ENCODE measurements at places on chromosomes 5 and 9. TPM values are rescaled to one million over a fixed set of nuclear protein-coding genes. Genes with fewer than 3 reads are reported as not detected.

The MARCHF11 gene
- not detected for total RNA-seq

The BAAT gene
- total RNA-seq, result 8.9 TPM

The CMYA5 gene
- total RNA-seq, result 1.5 TPM

The EDIL3 gene
- total RNA-seq, result 226 TPM

The DELE1 gene
- total RNA-seq, result 37.6 TPM

- no peaks in the 10 kb centered on the region for H3K36me3 ChIP-seq
- peaks cover 45% of the 10 kb centered on the region for H3K4me1 ChIP-seq
- no peaks in the 10 kb centered on the region for H3K27me3 ChIP-seq
Observed at GRCh38 chr5:140220698-140221064, 45.7 kb downstream of the CYSTM1 start.

GRCh38 chr5:97231025-97231636 lies 48.1 kb upstream of the RIOK2 start:
- H3K27ac ChIP-seq, result no peak overlapping the region
- H3K4me3 ChIP-seq, result no peak overlapping the region
- H3K27me3 ChIP-seq, result no peaks in the 10 kb centered on the region
- peak; percentile 58 for DNase-seq
- no peaks in the 10 kb centered on the region for H3K36me3 ChIP-seq

DNA sequence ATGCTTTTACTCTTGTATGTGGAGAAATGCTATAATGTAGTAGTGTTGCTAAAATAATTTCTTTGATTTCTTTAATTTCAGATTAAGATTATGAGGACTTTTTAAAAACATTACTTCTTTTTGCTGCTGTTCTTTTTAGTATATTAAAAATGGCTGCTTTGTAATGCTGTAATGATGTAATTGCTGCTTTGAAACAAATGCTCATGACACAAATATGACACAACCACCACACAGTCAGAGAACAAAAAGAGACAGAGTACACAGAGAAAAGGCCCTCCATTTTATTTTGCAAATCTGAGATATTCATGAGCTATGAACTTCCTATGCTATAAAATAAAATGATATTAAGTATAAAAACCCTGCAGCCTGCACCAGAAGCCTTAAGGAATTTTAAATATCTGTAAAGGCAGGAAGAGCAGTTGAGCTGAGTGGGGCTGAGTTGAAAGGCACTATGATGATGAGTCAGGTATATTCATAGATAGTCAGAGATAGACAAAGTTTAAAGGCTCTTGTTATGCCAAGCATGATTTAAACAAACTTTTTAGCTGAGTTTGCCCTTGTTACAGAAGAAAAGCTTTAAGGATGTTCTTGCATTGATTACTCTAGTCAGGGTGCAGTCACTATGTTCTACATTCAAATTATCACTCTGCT lies 5.1 kb upstream of the POU5F2 start:
- H3K27me3 ChIP-seq, result no peaks in the 10 kb centered on the region
- peak; percentile 51 for DNase-seq
- peak overlapping the region; percentile 8 for H3K27ac ChIP-seq
- no peaks in the 10 kb centered on the region for H3K36me3 ChIP-seq
- no peak overlapping the region for H3K4me3 ChIP-seq
- peaks cover 4% of the 10 kb centered on the region for H3K4me1 ChIP-seq

DNA sequence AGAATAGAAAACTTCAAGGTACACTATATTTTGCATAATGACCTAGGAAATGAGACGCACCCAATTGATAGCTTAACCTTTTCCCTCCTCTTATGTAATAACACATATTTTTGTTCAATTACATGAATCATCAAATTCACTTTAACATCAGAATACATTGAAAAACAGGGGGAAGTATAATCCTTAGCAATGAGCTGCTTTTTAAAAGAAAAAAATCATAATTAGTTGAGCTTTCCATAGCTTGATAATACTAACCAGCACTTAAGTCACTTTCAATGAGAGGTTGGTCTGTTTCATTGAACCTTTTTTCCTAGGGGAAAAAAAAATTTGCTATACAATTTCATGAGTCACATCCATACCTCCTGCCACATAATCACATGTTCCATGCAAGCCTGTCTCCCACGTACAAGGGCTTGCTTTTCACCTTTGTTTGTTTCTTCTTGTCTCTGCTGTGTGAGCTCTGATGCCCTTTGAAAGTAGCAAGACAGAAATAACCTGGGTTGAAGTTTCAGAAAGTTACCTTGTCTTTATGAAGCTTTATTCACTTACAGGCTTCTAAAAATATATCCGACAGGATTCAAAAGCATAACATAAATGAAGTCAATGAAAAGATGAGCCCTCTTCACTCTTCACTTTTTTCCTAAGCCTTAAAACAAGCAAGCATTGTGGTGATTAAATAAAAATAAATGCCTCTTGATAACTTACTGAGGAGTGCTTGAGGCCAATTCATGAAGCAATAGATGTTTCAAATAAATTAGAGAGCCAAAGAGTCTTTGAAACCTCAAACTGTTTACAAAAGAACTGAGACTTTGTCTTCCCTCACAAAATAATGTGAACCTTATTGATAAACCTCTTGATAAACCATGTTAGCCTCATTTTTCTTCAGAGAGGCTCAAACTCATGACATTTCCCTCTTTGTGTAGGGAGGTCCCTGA lies 108.5 kb downstream of the FEM1C start:
- H3K4me3 ChIP-seq, result no peak overlapping the region
- no peak for DNase-seq
- H3K36me3 ChIP-seq, result no peaks in the 10 kb centered on the region
- H3K27me3 ChIP-seq, result no peaks in the 10 kb centered on the region
- H3K27ac ChIP-seq, result no peak overlapping the region
- no peaks in the 10 kb centered on the region for H3K4me1 ChIP-seq

DNA sequence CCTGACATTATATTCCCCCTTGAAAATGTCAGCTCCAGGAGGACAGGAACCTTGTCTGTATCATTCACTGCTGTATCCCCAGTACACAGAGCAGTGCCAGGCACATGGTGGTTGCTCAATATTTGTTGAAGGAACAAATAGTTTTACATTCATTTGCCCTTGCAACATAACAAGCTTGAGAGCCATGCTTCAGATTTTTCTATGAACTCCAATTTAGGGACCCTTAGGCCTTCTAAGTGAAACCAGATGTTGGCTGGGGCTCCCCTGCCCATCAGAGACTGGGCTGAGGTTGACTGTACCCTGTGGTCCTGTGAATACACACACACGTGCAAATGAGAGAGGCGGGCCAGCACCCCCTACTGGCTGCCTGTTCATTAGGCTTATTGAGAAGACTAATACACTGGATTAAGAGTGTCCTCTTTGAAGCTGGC lies 214.9 kb upstream of the WWC1 start:
- H3K4me1 ChIP-seq, result peaks cover 10% of the 10 kb centered on the region
- H3K4me3 ChIP-seq, result no peak overlapping the region
- no peak for DNase-seq
- no peak overlapping the region for H3K27ac ChIP-seq
- H3K36me3 ChIP-seq, result no peaks in the 10 kb centered on the region

GRCh38 chr5:116455061-116455460 lies 119.6 kb downstream of the SEMA6A start:
- H3K27me3 ChIP-seq, result peaks cover 7% of the 10 kb centered on the region
- peak overlapping the region; percentile 20 for H3K4me3 ChIP-seq
- peaks cover 20% of the 10 kb centered on the region for H3K4me1 ChIP-seq

GRCh38 chr9:20684875-20685696 lies 1.0 kb downstream of the FOCAD start:
- H3K36me3 ChIP-seq, result no peaks in the 10 kb centered on the region
- peak overlapping the region; percentile 82 for H3K4me3 ChIP-seq
- H3K27ac ChIP-seq, result peak overlapping the region; percentile 87
- DNase-seq, result peak; percentile 66

- no peaks in the 10 kb centered on the region for H3K36me3 ChIP-seq
- H3K4me3 ChIP-seq, result peak within 1 kb of the TSS; percentile 60
- H3K27me3 ChIP-seq, result peaks cover 22% of the 10 kb centered on the region
- peaks cover 16% of the 10 kb centered on the region for H3K4me1 ChIP-seq
- no peak within 1 kb of the TSS for H3K27ac ChIP-seq
Observed at GRCh38 chr5:140633021-140633471, at the start of gene CD14. Gene CD14, minus strand, starts transcription at chr5:140633175. Its CDS starts 104 bp downstream, at chr5:140633071.

DNA sequence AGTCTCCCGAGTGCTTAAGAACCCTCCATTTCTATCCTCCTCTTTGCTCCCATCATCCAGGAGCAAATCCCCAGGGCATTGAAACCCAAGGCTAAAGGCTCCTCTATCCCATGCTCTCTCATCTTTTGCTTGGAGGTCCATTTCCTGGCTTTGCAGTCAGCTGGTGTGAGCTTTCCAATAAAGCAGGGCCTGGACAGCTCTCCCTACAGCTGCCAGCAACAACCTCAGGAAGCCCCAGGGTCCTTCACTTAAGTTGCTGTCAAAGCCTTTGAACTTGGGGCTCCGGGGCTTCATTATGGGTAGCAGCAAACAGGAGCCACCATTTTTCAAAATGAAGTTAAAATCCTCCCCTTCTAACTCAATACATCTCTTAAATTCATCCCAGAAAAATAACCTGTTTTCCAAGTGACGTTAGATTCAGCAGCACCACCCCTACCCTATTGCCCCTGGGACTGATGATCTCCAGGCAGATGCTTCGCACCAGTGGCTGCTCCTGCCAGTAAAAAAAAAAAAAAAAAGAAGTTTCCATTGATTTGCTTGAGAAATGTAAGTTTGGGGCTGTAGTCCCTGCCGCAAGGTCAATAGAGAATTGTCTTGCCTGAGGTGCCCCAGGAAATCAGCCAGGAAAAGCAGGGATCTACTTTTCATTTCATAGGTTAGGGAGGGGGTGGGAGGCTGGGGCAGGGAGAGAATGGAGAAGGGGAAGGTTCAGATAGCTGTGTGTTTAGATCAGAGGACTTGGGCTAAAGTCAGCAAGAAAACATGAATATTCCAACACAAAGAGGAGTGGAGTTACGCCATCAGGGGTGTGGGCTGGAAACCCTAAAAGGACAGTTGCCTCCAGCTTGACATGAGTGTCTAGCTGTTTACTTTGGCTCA lies 83.8 kb upstream of the IL6ST start:
- no peak for DNase-seq
- H3K27me3 ChIP-seq, result peaks cover 3% of the 10 kb centered on the region
- no peaks in the 10 kb centered on the region for H3K36me3 ChIP-seq
- no peak overlapping the region for H3K4me3 ChIP-seq
- no peaks in the 10 kb centered on the region for H3K4me1 ChIP-seq
- no peak overlapping the region for H3K27ac ChIP-seq

DNA sequence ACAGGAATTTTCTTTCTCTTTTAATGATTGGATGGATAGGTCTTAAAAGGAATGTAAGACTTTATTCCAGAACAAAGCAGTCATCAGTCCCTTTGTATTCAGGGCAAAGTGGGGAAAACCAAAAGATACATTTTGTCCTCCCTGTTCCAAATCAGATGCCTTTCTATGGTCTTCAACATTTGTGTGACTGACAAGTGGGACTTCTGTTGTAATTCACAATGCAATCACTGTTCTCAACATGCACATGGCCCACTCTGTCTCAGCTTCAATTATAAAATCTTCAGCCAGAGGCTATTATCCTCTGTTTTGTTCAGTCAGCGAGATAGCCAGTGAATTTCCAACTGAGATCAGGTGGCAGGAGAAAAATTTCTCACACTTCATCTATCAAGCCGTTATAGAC lies 95.5 kb upstream of the ERBIN start:
- H3K4me1 ChIP-seq, result peaks cover 4% of the 10 kb centered on the region
- H3K27ac ChIP-seq, result no peak overlapping the region
- DNase-seq, result peak; percentile 42
- no peaks in the 10 kb centered on the region for H3K27me3 ChIP-seq
- H3K4me3 ChIP-seq, result no peak overlapping the region

DNA sequence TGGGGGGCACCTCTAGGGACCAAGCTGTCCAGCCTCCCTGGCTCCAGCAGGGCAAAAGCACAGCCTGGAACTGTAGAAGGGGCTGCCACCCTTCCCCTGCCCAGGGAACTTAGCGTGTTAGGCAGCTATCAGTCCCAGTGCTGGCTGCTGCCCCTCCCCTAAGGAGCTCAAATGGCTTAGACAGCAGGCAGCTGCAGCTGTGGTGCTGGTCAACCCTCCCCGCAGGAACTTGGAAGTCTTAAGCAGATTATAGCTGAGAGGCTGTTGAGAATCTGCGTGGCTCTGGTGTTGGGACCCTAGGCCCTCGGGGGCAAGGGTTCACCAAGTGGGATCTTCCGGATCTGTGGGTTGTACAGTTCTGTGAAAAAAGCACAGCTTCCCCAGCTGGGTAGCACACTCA lies 536.5 kb upstream of the CDH10 start:
- H3K27me3 ChIP-seq, result no peaks in the 10 kb centered on the region
- H3K36me3 ChIP-seq, result no peaks in the 10 kb centered on the region
- no peaks in the 10 kb centered on the region for H3K4me1 ChIP-seq
- DNase-seq, result no peak
- H3K4me3 ChIP-seq, result no peak overlapping the region

DNA sequence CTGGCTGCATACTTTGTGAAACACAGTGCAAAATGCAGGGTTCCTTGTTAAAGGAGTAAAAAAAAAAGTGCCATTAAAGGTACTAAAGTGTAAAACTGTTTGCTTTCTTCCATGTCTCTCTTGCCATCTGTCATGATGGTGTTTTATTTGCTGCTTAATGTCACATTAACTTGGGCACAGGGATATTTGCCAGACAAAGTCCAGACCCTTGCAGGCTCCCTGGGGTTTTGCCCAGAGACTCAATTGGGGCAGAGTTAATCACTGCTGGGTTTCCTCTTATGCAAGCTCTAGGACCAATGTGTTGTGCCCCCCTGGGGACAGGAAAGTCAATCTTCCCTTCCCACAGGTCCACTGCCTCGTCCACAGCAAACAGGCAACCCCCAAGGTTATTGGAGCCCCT lies 274.3 kb upstream of the SGCD start:
- H3K27me3 ChIP-seq, result no peaks in the 10 kb centered on the region
- no peaks in the 10 kb centered on the region for H3K4me1 ChIP-seq
- no peaks in the 10 kb centered on the region for H3K36me3 ChIP-seq
- H3K4me3 ChIP-seq, result no peak overlapping the region

GRCh38 chr5:147901599-147902039 lies 4.7 kb downstream of the C5orf46 start:
- DNase-seq, result peak; percentile 92
- peak overlapping the region; percentile 93 for H3K27ac ChIP-seq
- peaks cover 8% of the 10 kb centered on the region for H3K36me3 ChIP-seq
- no peaks in the 10 kb centered on the region for H3K27me3 ChIP-seq
- peaks cover 65% of the 10 kb centered on the region for H3K4me1 ChIP-seq

GRCh38 chr9:13731637-13732036 lies 452.1 kb upstream of the MPDZ start:
- H3K4me1 ChIP-seq, result no peaks in the 10 kb centered on the region
- DNase-seq, result no peak
- no peaks in the 10 kb centered on the region for H3K27me3 ChIP-seq
- no peak overlapping the region for H3K4me3 ChIP-seq
- H3K36me3 ChIP-seq, result no peaks in the 10 kb centered on the region

DNA sequence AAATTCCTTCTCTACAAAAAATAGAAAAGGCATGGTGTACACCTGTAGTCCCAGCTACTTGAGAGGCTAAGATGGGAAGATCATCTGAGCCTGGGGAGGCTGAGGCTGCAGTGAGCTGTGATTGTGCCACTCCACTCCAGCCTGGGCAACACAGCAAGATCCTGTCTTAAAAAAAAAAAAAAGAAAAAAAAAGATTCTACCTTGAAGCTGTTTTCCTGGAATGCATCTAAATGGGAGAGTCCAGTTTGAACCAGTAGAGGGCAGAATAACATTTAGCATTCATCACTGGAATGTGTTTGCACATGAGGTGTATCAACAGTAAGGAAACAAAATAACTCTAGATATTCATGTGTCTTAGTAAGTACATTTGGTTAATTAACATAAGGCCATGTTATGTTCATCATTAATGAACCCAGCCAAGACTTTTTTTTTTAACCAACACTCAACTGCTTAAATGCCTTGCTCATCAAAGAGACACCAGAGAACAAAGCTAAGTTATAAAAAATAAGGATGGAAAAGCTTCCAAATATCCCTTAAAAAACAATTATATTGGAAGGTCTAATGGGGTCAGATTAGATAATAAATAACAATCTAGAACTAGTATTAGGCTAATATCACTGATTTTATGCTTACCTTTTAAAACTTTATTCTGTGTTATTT lies 16.1 kb downstream of the IFNE start:
- no peak overlapping the region for H3K4me3 ChIP-seq
- H3K27ac ChIP-seq, result no peak overlapping the region
- H3K36me3 ChIP-seq, result peaks cover 24% of the 10 kb centered on the region
- no peaks in the 10 kb centered on the region for H3K27me3 ChIP-seq
- no peak for DNase-seq

All from astrocyte (in vitro differentiated cells and primary cell).